Activated CD8-positive, alpha-beta T cell treated with anti-CD3 and anti-CD28 coated beads for 36 hours (primary cell): ENCODE measurements at places on chromosomes 1 and 21. TPM values are rescaled to one million over a fixed set of nuclear protein-coding genes. Genes with fewer than 3 reads are reported as not detected.

DNA sequence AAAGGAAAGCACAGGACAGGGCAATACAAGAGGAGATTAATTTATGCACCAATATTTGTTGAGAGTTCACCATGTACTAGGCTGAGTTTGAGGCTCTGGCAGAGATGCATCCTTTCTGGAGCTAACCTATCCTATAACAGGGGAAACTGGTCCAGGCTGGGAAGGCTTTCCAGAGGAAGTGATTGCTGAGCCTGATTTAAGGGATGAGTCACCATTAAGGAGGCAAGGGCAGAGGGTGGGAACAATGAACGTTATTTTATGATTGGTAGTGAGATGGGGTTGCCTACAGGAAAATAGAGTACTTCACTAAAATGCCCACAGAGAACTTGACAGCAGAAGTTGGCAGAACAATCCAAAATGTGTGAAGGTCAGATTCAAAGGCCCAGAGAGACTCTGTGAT is 141.4 kb downstream of the PLPP3 start:
- H3K27me3 ChIP-seq, result no peaks in the 10 kb centered on the region
- no peak overlapping the region for H3K4me3 ChIP-seq

PRR9 gene
- not detected for total RNA-seq

DNA sequence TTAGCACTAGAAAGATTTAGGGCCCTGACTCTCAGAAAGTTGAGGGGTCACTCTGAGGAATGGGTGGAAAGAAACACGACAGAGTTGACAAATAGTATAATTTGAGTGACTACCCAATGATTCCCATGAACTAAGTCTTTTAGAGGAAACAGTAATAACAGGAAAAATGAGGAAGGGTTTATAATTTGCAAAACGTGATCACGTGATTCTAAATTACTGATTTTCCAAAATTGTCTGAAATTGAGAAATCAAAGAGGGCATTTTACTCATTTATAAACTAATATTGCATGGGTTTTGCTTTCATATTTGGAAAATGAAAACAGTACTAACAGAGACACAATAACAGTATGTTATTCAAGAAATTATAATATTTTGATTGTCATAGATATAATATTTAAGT is 1335.7 kb downstream of the PLA2G4A start:
- no peak overlapping the region for H3K27ac ChIP-seq
- H3K36me3 ChIP-seq, result no peaks in the 10 kb centered on the region
- H3K4me3 ChIP-seq, result no peak overlapping the region

DNA sequence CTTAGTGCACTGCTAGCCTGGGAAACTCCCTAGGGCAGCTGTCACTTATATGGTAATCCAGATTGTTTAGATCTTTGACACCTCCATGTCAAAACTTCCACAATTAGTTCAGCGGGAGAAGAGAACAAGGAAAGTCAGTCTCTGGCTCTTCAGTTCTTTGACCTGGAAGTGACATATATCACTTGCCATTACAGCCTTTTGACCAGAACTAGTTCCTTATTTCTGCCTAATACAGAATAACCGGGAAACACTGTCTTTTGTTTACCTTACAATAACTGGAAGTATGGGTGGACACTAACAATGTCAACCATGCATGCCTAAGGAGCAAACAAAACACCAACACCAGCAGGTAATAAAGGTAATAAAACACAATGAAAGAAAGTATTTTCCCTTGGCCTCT is 68.3 kb downstream of the C4BPA start:
- no peaks in the 10 kb centered on the region for H3K36me3 ChIP-seq
- peaks cover 2% of the 10 kb centered on the region for H3K4me1 ChIP-seq
- no peak overlapping the region for H3K4me3 ChIP-seq
- DNase-seq, result no peak
- no peak overlapping the region for H3K27ac ChIP-seq

DNA sequence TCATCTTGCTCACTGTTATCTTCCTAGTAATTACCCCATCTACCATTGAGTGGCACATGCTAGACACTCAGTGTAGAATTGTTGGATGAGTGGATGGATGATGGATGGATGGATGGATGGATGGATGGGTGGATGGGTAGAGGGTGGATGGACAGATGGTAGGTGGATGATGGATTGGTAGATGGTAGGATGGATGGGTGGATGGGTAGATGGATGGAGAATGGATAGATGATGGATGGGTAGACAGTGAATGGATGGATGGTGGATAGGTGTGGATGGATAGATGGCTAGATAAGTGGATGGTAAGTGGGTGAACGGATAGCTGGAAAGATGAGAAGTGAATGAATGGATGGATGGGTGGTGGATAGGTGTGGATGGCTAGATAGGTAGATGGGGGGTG is 165.3 kb upstream of the KLHDC7A start:
- no peaks in the 10 kb centered on the region for H3K36me3 ChIP-seq
- no peaks in the 10 kb centered on the region for H3K4me1 ChIP-seq
- peaks cover 6% of the 10 kb centered on the region for H3K27me3 ChIP-seq

TMEM50B gene
- total RNA-seq, result 15.2 TPM

RFX5 gene
- 55.7 TPM for total RNA-seq

LYSMD1 gene
- 4.5 TPM for total RNA-seq
